HCT116 (cell line): ENCODE measurements at places on chromosomes 11 and 22.

- DNase-seq, result no peak
Measured at GRCh38 chr11:46597155-46597554, 3.3 kb upstream of the AMBRA1 start.

- DNase-seq, result no peak
Measured at GRCh38 chr11:104836691-104837090, 61.6 kb downstream of the CASP12 start.

GRCh38 chr11:65423516-65424204 is 1.1 kb downstream of the NEAT1 start:
- no peak for DNase-seq

DNA sequence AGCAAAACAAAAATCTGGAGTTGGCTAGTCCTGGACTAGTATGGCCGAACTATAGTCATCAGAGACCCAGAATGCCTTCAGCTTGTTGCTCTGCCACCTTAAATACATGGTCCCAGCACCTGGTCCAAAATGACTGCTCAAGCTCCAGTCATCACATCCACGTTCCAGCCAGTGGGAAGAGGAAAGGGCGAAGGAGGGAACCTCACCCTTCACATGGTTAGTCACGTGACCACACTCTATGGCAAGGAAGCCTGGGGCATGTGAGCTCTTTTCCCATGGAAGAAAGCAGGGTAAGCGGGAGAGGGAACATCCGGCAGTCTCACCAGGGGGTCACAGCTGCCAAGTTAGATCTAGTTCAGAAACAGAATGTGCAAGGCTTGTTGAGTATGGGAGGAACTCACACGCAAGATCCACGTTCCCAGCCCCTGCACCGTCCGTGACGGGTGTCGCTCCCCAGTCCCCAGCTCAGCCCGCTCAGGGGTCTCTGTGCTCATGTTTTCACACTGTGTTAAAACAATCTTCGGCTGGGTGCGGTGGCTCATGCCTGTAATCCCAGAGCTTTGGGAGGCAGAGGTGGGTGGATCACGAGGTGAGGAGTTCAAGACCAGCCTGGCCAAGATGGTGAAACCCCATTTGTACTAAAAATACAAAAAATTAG is 1.9 kb upstream of the ANO9 start:
- DNase-seq, result no peak

- no peak for DNase-seq
Measured at GRCh38 chr11:35620795-35621194, 2.5 kb downstream of the FJX1 start.

DNA sequence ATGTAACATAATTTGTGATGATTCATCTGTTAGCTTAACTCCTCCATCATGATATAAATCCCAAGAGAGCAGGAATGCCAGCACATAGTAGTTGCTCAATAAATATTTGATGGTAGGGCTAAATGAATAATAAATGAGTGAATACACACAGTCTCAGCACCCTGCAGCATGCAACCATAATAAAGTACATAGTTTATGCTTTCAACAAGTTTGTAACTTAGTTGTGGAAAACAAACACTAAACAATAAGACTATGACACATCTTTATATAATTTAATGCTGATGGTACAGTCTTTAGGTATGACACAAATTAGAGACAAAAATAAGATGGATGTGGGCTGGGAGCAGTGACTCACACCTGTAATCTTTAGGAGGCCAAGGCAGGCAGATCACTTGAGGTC is 3.8 kb downstream of the ALKBH8 start:
- no peak for DNase-seq

DNA sequence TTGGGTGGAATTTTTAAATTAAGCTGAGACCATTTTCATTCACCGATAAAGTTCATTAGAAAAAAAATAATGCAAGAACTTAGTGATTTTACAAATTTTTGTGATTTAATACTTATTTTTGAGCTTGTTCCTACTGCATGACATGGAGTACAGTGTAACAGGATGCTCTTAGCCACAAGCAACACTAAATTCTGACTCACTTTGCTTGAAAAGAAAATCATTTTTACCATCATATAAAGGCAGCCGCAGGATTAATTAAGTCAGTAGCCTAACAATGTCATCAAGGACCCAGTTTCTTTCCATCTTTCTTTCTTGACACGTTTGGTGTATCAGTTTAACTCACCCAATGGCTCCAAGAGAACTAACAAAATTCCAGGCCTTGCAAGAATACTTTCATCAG is 540.3 kb upstream of the LUZP2 start:
- DNase-seq, result no peak

- DNase-seq, result no peak
Measured at GRCh38 chr11:45660729-45661438, 4.5 kb downstream of the CHST1 start.

DNA sequence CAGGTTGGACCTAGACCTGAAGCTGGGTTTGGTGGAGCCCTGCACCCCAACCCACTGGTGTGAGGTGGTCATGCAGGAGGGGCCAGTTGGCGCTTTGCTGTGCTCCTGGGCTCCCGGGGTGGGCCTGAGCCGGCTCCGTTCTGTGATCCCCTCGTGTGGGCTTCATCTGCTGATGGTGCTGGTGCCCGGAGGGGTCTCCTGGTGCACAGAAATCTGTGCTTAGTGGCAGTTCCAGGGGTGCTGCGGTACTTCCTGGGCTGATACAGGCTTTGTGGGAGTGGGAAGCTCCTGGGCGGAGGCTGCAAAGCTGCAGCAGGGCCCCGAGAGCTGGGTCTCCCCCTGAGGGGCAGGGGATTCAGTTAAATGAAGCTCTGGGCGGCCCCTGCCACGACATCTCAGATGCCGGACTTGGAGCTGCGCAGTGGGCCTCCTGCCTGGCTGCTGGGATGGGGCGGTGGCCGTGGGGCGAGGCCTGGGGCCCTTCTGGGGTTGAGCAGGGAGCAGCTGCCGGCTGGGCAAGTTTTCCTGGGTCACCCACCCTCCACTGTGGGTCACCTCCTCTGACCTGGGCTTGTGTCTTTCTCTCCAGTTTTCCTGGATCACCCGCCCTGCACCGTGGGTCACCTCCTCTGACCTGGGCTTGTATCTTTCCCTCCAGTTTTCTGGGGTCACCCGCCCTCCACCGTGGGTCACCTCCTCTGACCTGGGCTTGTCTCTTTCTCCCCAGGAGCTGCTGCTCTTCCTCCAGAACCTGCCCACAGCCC is 410.5 kb downstream of the TBC1D22A start:
- DNase-seq, result no peak

DNA sequence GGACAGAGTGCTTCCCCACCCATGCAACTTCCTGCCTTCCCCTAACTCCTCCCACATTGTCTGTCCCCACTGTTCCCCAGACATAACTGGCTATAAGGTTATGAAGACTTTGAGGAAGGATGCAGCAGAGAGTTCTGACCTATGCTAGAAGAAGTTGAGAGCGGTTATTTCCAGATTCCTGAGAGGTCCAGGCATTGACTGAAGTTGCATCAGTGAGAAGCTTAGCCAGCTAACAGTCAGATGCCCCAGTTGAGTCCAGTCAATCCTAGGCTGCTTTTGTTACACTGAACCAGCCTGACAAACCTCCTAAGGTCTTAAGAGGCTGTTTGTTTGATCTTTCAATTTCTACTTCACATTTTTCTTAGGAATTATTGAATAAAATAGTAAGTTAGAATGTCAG is 937.9 kb upstream of the CCDC90B start:
- no peak for DNase-seq

DNA sequence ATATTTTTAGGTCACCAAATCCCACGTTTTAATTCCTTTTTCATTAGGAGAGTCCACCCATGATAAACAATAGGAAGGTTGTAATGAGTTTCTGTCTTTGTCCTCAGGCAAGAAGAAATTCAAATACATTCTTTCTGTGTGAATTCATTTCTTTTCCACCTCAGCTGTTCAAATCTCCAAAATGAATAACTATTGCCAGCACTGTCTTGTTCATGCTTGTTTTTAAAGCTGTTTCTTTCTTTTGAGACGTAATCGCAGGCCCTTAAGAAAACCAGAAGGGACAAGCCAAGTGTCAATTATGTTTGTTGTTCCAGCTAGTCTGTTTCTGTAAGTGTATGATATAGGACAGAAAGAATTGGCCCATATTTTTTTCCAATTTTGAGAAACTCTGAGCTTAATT is 20.2 kb downstream of the MMP27 start:
- DNase-seq, result no peak

GRCh38 chr11:87428266-87428665 is 390.5 kb downstream of the TMEM135 start:
- DNase-seq, result no peak

DNA sequence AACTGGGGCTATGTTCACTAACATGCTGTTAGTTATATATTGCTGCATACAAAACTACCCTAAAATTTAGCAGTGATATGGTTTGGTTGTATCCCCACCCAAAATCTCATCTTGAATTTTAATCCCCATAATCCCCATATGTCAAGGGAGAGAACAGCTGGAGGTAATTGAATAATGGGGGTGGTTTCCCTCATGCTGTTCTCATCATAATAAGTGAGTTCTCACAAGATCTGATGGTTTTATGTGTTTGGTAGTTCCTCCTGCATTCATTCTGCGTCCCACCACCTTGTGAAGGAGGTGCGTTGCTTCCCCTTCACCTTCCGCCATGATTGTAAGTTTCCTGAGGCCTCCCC is 10.0 kb upstream of the PATL1 start:
- DNase-seq, result no peak
